ENCODE measurements at places on chromosomes 11 and 22.

- DNase-seq, result no peak
Measured at GRCh38 chr11:61892085-61892370, 683 bp upstream of the FADS3 start.

- DNase-seq, result no peak
Measured at GRCh38 chr11:65412271-65413076, 10.1 kb upstream of the NEAT1 start.

DNA sequence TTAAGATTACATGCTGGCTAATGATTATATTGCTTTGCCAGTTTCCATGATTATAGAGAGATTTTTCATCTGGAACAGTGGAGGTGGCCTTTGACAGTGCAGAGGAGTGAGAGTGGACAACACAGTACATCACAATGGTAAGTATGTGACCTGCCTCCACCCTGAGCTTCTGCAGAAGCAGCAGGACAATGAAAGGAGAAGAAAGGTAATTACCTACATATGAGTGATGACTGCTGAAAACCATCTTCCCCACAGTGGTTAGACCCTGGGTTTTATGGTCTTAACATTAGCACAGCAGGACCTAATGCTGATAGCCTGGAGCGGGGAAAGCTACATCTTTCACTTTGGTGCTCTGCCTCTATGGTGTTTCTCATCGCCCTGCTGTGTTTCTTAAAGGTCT lies 454.7 kb upstream of the DDI1 start:
- no peak for DNase-seq

- DNase-seq, result no peak
Measured at GRCh38 chr11:46427364-46427763, 35.8 kb upstream of the CHRM4 start.

DNA sequence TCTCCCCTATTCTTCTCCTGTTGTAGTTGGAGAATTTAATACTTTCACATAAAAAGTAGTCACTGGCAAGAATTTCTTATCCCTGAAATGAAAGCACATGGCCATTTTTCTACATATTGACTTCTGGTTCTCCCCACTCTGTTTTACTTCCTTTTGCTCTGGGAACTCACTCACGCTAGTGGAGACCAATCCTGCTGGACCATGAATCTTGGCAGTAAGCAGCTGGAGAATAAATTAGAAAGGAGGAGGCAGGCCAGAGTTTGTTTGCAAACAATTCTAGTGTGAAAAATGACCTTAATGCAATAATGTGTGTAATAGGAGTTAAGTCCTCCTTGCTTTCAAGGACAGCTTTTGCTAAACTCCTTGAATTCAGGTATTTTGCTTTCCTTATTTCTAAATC lies 412.3 kb upstream of the CHORDC1 start:
- DNase-seq, result no peak

GRCh38 chr11:74009675-74010305 lies 905 bp upstream of the UCP3 start:
- DNase-seq, result no peak

DNA sequence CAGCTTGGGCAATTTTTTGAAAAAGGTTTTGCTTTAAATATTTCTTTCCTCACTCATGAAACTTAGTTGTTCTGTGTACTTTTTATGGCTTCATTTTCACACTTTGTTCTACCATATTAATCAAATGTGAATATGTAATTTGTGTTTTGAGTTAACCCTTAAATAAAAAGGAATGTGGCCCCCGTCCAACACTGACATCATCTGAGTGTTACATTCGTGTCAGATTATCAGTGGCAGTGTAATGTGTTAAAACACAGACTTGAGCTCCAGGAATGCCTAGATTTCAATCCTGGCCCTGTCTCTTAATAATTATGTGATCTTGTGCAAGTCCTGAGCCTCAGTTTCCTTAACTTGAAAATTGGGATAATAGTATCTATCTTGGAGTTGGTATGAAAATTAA lies 5.6 kb downstream of the RTN3 start:
- no peak for DNase-seq

DNA sequence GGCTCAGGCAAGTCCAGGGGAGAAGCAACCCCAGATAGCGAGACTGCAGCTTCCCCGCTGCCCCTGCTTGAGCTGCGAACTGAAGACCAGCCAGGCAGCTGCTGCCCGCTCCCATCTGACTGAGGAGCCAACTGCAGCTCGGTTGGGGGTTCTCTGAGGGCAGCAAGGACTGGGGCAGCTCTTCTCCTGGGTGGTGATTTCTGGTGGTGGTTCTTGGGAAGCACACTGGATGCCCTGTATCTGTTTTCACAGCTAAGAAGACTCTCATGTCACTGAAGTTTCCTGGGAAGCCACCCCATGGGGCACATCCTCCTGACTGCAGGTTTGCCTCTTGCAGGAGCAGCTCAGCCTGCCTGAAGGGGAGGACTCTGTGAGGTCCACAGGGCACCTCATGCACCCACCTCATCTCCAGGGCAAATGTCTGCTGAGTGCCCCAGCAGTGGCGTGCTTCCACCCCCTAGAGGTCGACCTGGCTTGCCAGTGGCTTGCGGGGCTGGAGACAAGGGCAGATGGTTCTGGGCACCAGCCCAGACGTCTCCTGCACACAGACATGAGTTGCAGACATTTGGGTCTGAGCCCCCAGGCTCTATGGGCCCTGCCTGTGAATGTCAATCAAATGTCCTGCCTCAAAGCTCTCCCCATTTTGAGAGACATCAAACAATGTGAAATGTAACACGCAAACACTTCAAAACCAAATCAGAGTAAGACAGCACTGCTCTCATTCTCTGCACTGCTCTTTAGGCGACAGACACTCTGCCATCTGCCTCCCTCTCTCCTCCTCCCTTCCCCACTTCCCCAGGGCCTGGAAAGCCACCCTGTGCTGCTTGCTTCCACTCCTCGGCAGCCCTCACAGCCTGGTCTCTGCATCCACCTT lies 800.9 kb downstream of the BRD1 start:
- no peak for DNase-seq

DNA sequence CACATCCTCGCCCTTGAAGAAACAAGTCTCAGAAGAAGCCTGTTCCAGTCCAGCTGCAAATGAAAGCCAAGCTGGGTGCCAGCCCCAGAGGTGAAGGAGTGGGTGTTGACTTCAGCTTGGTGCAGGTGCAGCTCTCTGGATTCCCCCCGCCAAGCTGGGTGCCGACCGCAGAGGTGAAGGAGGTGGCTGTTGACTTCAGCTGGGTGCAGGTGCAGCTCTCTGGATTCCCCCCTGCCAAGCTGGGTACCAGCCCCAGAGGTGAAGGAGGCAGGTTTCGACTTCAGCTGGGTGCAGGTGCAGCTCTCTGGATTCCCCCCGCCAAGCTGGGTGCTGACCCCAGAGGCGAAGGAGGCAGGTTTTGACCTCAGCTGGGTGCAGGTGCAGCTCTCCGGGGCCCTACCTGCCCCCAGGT lies 1234.0 kb downstream of the TBC1D22A start:
- no peak for DNase-seq

DNA sequence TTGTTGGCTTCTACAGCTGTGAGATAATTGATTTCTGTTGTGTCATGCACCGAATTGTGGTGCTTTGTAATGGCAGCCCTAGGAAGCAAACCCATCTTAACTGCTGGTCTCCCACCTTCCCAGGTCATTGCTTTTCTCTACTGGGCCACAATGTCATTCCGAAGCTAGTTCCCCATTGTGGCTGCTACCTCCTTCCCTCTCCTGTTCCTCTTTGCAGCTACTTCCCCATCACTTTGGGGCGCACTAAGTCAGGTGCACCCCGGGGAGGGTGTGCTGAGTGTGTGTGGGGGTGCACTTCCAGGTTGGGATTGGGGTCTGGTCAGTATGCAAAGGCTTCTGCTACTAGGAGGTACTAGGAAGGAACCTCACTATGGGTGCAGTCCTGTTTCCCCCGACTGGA lies 109.3 kb downstream of the ST3GAL4 start:
- DNase-seq, result no peak

DNA sequence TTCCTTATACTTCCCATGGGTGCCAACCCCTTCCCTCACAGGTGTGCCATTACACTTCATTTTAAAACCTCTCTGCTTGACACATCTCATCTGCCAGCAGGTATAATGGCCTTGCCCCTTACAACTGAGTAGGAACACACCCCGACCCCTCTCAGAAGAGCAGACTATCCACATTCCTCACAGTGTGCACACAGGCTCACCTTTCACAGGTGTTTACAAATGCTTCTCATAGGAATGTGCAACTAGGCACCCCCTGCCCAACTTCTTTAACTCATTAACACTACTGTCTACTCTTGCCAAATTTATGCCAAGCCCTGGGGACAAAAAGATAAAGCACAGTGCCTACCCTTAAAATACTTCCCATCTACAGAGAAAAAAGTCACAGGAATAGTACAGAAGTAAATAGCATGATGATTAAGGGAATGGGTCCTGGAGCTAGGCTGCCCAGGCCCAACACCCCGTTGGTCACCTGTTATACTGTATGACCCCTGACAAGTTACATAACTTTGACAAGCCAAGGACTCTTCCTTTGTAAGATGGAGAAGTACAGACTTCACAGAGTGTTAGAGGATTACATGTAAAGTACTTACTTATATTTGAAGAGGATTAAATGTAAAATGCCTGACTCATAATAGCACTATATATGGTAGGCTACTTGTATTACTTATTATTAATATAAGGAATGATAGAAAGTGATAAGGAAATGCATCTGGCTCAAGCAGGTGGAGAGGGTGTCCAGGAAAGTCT lies 15.2 kb downstream of the TRIM3 start:
- no peak for DNase-seq

DNA sequence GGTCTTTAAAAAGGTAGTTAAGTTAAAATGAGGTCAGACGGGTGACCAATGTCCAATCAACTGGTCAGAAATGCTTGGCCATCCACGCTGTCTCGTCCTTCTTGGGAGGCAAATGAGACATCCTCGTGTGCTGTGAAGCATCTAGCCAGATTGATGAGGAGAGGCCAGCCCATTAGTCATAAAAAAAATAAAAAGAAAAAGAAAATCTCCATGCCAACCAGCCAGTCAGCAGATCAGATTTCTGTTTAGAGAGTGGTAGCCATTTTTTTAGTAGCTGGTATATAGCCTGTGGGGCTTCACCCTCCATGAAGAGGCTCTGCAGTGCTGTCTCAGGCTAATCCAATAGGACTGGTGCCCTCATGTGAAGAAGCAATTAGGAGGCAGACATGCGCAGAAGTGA lies 343.1 kb upstream of the SYN3 start:
- DNase-seq, result no peak

- DNase-seq, result no peak
Measured at GRCh38 chr22:43553451-43554258, 141.8 kb downstream of the MPPED1 start.

DNA sequence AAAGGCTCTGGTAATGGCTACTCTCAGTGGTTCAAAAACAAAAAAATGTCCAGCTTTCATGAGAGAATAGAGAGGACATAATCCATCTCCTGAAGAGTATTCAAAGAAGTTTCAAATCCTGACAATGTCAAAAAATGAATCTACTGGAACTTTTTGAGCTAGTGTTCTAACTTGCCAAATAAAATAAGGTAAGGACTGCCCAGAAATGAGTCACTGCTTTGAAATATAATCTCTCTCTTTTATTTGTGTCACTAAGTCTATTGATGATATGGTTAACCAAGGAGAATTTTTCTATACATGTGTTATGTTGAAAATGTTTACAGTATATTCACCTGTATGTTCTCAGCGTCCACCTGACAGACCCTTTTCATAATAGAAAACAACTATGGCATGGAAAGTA lies 3.4 kb downstream of the GUCY1A2 start:
- DNase-seq, result no peak

DNA sequence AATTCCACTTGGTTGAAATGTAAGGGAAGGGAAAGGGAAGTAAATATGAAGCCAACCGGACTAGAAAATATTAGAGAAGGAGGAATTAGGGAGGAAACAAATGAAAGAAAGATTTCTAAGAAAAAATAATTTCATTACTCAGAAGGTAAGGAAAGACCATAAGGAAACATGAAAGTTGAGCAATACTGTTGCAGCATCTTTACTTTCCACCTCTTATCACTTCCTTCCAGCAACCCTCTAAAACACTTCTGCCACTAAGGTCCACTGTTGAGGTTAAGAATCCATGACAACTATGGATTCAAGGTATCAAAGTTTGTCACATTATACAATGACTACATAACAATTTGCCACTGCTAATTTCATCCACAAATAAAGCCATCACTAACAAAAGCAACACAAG lies 308.6 kb downstream of the DLG2 start:
- no peak for DNase-seq

DNA sequence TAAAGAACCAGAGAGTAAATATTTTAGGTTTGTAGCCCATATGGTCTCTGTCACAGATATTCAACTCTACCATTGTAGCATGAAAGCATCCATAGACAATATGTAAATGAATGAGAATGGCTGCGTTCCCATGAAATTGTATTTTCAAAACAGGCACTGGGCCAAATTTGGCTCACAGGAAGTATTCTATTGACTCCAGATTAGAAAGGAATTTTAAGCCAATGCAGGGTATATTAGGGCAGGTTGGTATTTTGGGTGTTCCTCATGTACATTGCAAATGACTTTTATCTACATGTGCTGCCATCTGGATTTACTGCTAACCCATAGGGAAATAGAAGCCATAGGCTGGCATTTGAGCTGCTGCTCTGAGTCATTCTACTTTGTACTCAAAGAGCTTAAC lies 35.1 kb upstream of the PDGFD start:
- no peak for DNase-seq

- no peak for DNase-seq
Measured at GRCh38 chr11:64802370-64803157, 450 bp downstream of the MAP4K2 start.

DNA sequence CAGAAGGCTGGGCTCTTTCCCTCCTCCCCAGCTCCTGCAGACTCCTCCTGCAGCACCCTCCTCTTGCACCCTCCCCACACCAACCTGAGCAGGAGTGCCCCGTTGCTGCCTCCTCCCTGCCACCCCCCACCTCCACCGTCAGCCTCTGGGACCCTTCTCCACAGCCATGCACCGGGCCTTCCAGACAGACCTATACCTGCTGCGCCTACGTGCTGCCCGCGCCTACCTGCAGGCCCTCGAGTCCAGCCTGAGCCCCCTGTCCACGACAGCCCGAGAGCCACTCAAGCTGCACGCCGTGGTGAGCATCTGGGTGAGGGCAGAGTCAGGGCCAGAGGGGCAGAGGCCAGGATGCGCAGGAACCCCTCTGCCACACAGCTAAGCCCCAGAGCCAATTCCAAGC lies 16.2 kb downstream of the ZDHHC24 start:
- no peak for DNase-seq

DNA sequence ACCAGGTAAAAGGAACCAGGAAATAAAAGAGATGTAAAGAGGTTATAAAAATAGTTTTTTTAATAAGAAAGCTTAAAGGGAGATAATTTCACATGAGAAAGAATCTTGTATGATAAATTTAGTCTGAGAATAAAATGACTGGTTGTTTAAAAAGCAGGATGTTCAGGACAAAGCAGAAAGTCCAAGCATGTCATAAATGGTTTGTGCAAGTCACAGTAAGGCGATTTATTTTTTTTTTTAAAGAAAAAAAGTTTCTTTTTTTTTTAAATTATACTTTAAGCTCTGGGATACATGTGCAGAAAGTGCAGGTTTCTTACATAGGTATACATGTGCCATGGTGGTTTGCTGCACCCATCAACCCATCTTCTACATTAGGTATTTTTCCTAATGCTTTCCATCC lies 30.8 kb downstream of the GLYATL2 start:
- no peak for DNase-seq
